Stimulated activated CD4-positive, alpha-beta T cell treated with anti-CD3 and anti-CD28 coated beads, TNF-alpha, amount 100 ng/mL, for 48 hours (primary cell): ENCODE measurements at places on chromosomes 12 and 14.

DNA sequence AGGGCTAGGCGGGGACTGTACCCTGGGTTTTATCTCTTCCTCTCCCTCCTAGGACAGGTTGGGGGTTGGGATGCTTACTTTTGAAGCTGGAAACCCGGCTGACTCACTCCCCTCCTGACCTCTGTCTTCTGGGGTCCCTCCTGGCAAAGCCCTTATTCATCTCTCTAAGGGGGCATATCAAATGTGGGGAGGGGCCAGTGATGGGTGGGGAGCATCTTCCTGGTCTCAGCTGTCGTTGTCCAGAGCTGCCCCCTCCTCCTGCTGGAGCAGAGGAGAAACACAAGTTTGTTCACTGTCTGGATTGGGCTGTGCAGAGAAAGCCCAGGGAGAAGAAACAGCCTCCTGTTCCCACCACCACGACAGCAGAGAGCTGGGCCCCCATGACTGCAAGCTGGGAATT is 85.8 kb downstream of the TNFAIP2 start:
- DNase-seq = no peak

GRCh38 chr14:103528146-103528586 is 830 bp upstream of the TRMT61A start:
- DNase-seq = no peak

GRCh38 chr12:120905856-120906384 is 1.8 kb upstream of the SPPL3 start:
- no peak for DNase-seq

- no peak for DNase-seq
These were observed 105.6 kb downstream of the VCPKMT start for GRCh38 chr14:50010752-50011151.

- no peak for DNase-seq
These were observed 151.8 kb upstream of the FKBP4 start for GRCh38 chr12:2642896-2643425.

GRCh38 chr12:6925540-6926279 is 2.0 kb upstream of the ATN1 start:
- no peak for DNase-seq

DNA sequence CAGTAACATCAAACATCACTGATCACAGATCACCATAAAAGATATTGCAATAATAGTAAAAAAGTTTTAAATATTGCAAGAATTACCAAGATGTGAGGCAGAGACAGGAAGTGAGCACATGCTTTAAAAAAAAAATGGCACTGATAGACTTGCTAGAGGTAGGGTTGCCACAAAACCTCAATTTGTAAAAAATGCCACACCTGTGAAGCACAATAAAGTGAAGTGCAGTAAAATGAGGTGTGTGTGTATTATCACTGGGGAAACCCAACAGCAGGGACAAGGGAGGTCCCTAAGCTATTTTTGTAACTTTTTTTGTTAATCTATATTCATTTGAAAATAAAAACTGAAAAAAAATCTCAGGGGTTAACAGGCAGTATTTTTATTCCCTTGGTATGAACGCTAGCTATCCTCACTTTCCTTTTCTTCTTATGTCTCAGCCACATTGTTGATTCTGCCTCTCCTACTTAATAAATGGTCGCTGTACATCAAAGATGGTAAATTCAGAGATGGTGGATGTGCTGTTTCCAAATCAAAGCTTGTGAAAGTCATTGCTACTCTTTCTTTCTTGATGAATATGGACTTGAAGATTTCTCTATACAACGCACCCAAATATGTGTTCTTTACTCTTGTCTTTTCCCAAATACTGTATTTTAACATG is 14.0 kb upstream of the KLRD1 start:
- no peak for DNase-seq

DNA sequence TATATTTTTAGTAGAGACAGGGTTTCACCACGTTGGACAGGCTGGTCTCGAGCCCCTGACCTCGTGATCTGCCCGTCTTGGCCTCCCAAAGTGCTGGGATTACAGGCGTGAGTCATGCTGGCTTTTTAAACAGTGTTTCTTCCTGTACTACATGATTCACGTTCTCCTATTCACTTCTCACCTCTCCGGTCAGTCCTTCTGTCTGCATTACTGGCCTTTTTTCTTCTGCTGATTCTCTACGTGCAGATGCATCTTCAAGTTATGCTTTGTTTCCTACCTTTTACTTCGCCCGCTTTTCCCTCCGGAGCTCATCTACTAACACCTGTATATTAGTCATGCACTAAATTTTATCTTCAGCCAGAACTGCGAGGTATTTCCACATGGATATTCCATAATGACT is 296.2 kb upstream of the FLRT2 start:
- DNase-seq = no peak

DNA sequence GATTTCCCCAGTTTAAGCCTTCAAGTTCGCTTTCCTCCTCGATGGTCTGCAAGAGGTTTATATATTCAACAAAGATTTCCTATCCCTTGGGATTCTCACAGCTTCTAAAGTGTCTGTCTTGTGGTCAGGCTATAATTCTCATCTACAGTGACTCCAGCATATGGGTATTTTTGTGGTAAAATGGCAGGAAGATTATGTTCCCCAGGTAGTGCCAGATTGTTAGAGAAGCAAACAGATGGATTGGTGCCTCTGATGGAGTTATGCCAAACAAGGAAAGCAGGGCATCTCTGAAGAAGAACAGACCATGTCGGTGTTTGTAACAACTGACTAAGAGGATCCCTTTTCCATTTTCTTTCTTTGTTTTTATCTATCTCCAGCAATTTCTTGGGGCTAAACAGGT is 5.5 kb upstream of the CCDC175 start:
- no peak for DNase-seq

GRCh38 chr12:33125755-33126154 is 229.2 kb upstream of the PKP2 start:
- no peak for DNase-seq

GRCh38 chr14:73936548-73936947 is 13.3 kb downstream of the FAM161B start:
- DNase-seq = no peak

DNA sequence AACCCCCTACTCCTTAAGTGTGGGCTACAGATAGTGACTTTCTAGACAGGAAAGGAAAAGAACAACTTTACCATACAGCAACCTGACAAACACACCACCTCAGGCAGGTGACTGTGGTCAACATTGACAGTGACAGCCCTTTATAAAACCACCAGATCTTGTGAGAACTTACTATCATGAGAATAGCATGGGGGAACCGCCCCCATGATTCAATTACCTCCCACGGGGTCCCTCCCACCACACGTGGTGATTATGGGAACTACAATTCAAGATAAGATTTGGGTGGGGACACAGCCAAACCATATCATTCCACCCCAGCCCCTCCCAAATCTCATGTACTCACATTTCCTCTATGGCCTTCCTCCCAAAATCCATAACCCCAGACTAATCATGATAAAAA is 16.3 kb downstream of the OR10P1 start:
- no peak for DNase-seq

GRCh38 chr14:38124506-38124905 is 83.2 kb upstream of the SSTR1 start:
- no peak for DNase-seq

DNA sequence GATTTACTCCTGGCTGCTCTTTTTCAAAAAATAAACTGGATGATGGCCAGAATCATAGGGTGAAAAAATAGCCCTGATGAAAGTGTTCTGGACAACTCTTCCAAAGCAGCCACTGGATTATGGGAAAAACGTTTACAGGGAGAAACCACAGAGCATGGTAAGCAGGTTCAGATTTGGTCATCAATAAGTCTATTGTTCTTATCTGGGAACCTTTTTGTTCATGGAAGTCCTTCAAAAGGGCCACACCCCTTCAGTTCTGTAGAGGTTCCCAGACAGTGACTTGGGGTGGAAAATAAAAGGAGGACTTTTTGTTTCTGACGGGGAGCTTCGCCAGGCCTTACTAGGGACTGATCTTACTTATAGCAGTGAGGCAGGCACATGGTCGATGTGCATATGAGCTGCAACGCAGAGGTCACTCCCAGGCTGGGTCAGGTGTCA is 117.4 kb upstream of the SLC38A2 start:
- no peak for DNase-seq

- DNase-seq = peak; percentile 44
These were observed 3.7 kb downstream of the ABHD12B start for GRCh38 chr14:50875359-50876070.

DNA sequence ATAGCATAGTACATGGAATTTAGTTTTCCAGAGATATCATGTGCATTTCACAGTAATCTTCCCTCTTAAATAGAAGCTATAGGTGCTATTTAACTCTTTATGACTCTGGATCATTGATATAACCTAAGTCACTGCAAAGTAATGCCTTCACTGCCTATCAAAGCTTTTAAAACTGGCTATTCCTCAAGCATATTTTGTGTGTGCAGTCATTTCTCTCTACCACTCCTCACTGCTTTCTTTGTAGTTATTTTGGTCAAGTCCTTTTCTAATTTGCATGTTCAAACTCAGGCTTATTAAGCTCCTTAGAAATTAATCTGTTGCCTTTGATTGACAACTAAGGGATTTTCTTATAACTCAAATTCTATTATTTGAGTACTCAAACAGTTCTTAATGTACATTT is 79.4 kb upstream of the PLEKHG7 start:
- no peak for DNase-seq

GRCh38 chr14:91113829-91114078 is at the start of gene DGLUCY:
DGLUCY (plus strand) TSS chr14:91114073; CDS start chr14:91160295, 46,222 bp downstream.
- DNase-seq = no peak

- DNase-seq = no peak
These were observed 72.9 kb upstream of the FOXN3 start for GRCh38 chr14:89489761-89490437.

DNA sequence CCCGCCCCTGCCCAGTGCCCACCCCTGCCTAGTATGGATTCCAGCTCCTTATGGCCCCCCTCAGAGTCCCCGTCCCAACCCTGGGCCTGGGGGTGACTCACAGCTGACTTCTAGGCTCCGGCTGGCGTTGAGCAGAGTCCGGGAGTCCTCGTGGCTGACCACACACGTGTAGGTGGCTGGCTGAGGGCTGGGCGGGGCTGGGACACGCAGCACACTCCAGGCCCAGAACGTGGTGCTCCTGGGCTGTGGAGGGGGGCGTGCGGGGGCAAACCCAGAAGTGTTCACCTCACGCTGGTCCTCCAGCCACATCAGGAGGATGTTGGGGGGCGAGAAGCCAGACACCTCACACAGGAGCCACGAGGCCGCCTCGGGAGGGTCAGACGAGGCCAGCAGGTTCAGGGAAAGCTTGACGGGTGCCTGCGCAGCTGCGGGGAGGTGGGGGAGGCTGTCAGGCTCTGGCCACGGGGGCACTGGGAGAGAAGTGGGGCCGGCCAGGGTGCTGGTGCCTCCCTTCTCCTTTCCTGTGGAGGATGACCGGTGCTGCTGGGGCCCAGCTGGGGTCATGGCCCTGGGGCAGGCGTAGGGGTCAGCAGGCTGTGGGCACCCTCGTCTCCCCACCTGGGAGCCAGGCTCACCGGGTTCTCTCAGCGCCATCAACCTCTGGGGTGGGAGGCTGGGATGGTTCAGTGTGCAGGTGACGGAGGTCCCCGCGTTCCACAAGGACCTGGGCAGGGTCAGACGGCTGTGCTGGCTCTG is 314.1 kb downstream of the TMEM121 start:
- DNase-seq = no peak

DNA sequence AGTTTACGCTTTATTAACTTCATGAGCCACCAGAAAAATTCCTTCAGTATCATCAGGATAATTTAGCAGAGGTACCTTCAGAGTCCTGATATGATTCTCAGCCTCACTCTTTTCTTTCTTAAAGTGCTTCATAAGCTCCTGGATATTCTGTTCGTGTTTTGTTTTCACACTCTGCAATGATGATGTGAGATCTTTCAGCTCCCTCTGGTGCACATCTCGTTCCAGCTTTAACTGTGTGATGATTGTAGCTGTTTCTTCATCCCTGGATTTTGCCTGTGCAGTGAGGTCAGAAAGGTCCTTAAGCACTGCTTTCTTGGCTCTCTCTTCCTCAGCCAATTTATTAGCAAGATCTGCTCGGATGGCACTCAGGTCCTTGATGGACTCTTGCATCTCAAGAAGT is 156.7 kb downstream of the CEP128 start:
- no peak for DNase-seq

DNA sequence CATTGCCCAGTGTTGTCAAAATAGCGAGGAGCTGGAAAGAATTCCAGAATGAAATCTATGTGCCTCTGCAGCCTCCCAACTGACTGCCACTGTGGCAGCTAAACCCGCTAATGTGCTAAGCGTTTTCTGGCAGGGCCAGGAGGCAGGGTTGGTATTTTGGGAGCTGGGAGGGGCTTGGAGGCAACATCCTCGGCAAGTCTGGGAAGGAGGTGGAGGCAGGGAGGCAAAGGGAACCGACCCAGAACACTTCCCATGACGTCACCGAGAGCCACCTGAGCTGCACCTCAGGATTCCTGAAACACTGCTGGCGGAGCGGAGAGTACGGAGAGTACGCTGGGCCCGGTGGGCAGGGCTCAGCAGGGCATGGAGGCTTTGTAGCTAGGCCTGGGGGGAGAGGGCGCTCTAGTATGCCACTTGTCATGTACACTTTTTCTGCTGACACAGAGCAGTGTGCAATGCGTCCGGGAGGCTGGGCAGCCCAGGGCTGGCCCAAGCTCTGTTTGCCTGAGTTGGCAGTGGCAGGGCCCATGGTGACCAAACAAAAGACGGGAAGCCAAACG is 81.5 kb downstream of the DPF3 start:
- DNase-seq = no peak

DNA sequence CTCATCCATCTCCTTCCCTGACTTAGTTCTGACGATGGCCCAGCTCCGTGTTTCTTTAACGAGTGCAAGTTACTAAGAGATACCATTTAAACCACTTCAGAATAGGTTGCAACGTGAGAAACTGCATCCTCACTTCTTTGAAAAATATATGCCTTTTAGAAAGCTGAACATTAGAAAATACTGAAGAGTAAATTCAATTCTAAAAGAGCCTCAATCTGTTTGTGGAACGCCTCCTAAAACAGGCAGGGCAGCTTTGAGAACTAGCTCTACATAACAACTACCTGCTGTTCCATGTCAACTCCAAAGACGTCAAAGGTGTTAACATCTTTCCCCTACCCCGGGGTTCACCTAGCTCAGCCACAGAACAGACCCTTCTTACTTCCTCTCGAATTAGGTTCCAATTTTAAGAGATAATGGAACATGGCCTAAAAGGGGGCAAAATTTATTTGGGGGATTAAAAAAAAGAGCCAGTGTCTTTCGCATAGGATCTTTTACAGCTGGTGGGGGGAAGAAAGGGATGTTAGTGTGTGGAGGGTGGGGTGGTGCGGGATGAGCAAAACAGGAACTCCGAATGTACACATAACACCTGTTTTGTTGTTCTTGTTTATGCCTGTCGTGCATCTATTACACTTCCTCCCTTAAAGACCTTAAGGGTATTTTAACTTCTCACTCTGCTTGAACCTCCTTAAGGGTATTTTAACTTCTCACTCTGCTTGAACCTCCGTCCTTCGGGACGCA is 3.3 kb downstream of the BHLHE41 start:
- DNase-seq = no peak

DNA sequence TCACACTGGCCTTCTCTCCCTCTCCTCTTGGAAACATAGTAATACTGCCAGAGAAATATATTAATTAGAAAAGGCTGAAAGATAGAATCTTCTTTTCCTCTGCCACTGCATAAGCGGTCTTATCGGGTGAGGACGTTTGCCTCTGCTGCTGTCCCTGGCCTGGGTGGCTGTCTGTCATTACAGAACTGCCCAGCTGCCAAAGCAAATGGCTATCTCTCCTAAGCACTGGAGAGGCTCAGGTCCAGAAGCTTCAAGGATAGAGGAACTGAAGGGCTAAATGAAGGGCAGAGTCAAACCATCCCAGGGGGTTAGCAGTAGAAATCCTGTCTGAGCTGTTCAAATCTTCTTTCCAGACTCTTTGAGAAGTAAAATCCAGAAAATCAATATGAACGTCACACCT is 198.6 kb upstream of the CAND1 start:
- DNase-seq = no peak
